ENCODE measurements at places on chromosomes 5 and 9.
A peak's percentile ranks its signal among the peaks of the same experiment; 100 is the strongest.

DNA sequence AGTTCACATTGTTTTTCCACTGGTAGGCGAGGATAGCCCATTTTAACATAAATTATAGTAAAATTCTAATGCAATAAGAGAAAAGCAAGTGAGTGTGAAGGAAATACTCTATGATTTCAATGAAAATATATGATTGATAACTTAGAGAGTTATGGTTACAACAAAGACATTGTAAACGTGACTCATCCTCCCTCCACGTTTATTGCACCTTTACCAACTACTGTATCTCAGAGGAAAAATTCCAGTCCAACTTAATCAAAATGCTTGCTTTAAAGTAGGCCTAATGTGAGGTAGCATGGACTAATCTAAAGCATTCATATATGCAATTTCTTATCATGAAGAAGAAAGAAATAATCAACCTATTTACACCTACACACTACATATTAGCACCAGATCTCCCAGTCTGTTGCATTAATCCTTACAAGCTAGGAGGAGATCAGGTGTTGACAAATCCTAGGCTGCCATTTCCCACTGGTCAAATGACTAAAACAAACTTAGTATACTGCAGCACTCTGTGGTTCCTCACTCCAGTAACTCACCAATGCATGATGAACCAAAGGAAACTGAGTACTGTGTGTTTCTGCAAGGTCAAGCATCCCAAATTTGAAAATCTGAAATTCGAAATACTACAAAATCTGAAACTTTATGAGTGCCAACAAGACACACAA is 41.7 kb downstream of the ECPAS start:
- DNase-seq, result no peak

- DNase-seq, result no peak
Observed at GRCh38 chr5:134637116-134637721, 4.6 kb upstream of the SAR1B start.

GRCh38 chr5:10439692-10440091 is 2.0 kb upstream of the ROPN1L start:
- no peak for DNase-seq

GRCh38 chr5:143251946-143252345 is 151.5 kb downstream of the NR3C1 start:
- no peak for DNase-seq

DNA sequence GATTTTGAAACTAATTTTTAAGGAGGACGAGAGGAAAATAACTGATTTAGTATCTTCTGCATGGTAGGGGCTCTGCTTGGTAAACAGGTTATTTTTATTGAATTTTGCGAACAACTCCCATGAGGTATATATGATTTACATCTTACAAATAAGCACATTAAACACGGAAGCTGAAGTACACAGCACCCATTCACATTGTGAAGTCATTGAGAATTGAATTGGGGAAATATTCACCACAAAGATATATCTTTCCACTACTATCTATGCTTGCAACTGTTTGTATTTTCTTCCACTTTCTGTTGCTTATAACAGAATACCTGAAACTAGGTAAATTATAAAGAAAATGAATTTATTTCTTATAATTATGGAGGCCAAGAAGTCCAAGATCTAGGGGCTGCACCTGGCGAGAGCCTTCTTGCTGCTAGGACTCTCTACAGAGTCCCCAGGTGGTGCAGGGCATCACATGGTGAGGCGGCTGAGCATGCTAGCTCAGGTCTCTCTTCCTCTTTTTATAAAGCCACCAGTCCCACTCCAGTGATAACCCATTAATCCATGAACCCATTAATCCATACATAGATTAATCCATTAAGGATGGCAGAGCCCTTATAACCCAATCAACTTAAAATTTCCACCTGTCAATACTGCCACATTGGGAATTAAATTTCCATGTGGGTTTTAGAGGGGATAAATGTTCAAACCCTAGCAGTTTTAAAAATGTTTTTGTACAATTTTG is 79.0 kb upstream of the ZNF608 start:
- DNase-seq, result peak; percentile 9

DNA sequence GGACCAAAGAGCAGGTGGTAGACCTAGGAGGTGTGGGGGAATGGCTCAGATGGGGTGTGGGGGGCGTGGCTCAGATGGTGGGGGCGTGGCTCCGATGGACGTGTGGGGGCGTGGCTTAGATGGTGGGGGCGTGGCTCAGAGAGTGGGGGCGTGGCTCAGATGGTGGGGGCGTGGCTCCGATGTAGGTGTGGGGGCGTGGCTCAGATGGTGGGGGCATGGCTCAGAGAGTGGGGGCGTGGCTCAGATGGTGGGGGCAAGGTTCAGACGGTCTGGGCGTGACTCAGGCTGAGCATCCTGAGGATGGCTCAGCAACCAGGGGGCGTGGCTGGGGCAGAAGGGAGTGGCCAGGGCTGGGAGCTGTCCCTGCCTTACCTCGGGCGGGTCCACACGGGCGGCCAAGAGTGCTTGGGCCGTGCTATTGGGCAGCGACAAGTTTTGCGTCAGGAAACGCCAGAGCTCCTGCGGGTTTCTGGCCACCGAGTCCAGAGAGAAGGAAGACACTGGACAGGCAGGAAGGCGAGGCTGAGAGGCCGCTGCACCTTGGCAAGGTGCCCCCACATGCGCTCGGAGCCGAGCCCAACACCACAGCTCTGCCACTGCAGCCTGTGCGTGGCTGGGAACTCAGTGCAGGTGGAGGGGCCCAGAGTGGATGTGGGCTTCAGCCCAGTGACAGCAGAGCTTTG is 5.9 kb downstream of the ABCA2 start:
- peak; percentile 70 for DNase-seq

GRCh38 chr5:107618242-107618641 is 52.5 kb downstream of the EFNA5 start:
- DNase-seq, result no peak

- DNase-seq, result no peak
Observed at GRCh38 chr5:64971513-64971912, 202.8 kb downstream of the CWC27 start.
